ENCODE measurements at places on chromosomes 5 and 9.

GRCh38 chr5:151686674-151687407 is at the start of gene SPARC:
SPARC (minus strand) TSS chr5:151686915; CDS start chr5:151676188, 10,727 bp downstream.
- peaks cover 33% of the 10 kb centered on the region for H3K4me1 ChIP-seq
- H3K27ac ChIP-seq = peak within 1 kb of the TSS; percentile 63
- H3K27me3 ChIP-seq = no peaks in the 10 kb centered on the region
- peaks cover under 1% of the 10 kb centered on the region for H3K36me3 ChIP-seq
- H3K4me3 ChIP-seq = peak within 1 kb of the TSS; percentile 59
- no peak for DNase-seq

GRCh38 chr5:159759791-159760290 is 156.4 kb upstream of the ADRA1B start:
- no peak overlapping the region for H3K4me3 ChIP-seq
- H3K4me1 ChIP-seq = peaks cover 16% of the 10 kb centered on the region
- H3K27me3 ChIP-seq = no peaks in the 10 kb centered on the region
- no peaks in the 10 kb centered on the region for H3K36me3 ChIP-seq
- H3K27ac ChIP-seq = no peak overlapping the region
- no peak for DNase-seq

DNA sequence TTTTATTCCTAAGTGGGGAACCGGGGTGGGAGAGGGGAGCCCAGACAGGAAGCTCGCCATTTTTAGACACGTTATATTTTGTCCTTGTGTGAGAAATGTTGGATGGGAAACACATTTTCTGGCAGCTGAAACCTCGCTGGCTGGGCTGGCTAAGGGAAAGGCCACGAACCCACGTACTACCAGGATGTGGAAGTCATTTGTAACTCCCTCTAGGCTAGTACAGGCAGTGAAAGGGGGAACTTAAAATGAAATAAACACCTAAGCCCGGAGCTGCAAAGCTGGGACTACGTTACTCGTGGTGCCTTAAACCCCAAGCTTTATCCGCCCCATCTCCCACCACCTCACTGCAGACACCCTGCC is 42.5 kb downstream of the TMEM174 start:
- peaks cover 6% of the 10 kb centered on the region for H3K27me3 ChIP-seq
- peaks cover 5% of the 10 kb centered on the region for H3K4me1 ChIP-seq
- no peaks in the 10 kb centered on the region for H3K36me3 ChIP-seq
- H3K4me3 ChIP-seq = no peak overlapping the region
- DNase-seq = no peak
- H3K27ac ChIP-seq = no peak overlapping the region

DNA sequence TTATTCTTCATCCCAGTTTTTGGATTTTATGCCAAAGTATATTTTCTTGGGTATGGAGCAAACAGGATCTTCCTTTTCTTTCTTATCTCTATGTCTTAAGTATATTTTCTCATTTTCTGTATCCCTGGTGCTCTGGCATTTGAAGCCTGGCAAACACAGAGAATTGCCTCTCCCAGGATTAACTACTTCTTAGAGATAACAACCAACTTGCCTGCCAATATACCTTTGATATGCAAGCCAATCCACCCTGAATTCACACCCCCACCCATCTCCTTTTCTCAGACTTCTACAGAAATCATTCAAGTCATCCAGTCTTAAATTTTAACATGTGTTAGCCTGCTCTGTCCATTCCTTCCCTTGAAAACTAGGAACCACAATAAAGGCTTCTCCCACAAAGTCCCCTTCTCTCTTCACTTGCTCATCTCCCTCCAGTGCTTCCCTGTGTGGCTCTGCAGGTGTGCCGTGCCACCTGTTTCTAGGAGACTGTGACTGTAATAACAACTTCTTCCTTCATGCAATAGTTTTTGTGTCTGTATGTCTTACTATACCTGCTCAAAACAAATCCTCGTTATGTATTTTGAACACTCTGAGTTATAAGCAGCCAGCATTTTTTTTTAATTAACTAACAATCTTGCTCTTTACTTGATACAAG is 649.7 kb upstream of the RIOK2 start:
- H3K27me3 ChIP-seq = no peaks in the 10 kb centered on the region
- peaks cover 1% of the 10 kb centered on the region for H3K4me1 ChIP-seq
- no peak overlapping the region for H3K4me3 ChIP-seq
- DNase-seq = no peak
